Hematopoietic multipotent progenitor cell treated with erythropoietin and hydrocortisone succinate and interleukin-3 and kit ligand, for 4 days (in vitro differentiated cells): ENCODE measurements at places on chromosomes 1 and 21.

DNA sequence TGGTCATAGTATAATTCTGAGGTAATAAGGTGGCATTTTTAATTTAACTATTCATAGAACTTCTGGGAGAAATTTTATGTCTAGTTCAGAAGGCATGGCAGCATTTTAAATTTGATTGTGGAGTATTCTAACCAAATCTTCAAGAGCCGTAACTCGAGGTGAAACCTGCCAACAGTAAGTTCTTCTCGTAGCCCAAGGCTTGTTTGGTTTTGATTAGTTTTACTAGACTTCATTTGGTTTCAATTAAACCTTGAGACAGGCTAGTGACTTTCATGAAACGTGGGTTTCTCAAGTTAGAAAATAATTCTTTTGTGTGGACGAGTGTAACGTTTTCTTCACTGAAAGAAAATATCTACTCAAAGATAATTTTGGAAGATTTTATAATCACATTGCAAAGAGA lies 395.5 kb downstream of the USP25 start:
- DNase-seq = no peak

DNA sequence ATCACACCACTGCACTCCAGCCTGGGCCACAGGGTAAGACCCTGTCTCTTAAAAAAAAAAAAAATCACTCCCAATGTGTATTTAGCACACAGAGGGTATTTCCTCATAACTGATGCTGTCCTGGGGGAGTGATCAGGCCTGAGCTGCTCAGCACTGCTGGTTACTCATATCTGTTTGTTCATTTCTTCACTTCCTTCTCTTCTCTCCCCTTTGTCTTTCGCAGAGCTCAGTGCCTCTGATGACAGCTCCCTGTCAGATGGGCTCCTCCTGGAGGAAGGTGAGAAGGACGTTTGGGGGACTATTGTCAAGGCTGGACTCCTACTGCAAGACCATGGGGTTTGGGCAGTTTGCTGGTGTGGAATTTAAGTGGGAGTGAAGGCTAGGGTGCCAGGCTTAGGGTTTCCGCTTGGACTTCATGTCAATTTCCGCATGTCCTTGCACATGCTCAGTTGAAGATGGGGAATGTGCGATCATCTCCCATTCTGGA lies 13.0 kb downstream of the INAVA start:
- DNase-seq = peak; percentile 65

GRCh38 chr1:61953076-61953789 lies 211.0 kb downstream of the PATJ start:
- DNase-seq = no peak

DNA sequence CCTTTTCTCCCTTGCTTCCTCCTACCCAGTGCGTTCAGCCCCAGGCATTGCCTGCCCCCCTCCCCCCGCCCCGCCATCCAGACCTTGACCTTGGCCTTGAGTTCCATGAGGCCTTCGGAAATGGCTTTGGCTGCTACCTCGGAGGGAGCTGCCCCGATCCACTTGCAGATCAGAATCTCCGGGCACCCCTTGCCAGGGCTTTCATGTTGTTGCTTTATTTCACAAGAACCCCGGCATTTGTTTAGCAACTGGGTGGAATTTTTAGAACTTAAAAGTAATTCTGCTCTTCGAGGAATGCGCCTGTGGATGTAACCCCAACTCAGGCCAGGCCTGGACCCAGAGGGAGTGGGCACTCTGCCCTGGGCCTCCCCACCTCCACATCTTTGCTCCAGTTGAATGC lies 154.1 kb upstream of the TMEM51 start:
- no peak for DNase-seq

- DNase-seq = no peak
Observed at GRCh38 chr21:27570306-27570868, 603.5 kb upstream of the ADAMTS5 start.

- no peak for DNase-seq
Observed at GRCh38 chr1:103516693-103517092, 8.8 kb upstream of the RNPC3 start.

DNA sequence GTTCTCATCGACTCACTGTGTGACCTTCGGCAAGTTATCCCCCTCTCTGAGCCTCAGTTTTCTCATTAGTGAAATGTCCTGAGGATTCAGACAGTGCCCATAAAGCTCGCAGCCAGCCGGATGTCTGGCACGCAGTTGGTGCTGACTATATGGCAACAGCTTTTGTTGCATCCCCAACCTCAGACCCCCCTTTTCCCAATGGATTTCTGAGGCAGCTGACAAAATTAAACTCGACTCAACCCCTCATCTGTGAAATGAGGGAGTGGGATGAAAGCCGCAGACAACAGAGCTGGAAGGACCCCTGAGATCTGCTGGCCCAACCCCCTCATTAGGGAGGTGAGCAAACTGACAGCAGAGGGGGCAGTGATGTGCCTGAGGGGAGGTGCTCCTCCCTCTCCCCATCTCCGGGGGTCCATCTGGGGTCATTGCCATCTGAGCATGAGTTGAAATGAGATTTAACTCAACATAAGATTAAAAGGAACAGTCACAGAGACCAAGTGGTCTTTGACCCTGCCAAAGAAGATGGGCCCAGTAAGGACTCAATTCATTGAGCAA lies 40.4 kb downstream of the NKAIN1 start:
- no peak for DNase-seq

DNA sequence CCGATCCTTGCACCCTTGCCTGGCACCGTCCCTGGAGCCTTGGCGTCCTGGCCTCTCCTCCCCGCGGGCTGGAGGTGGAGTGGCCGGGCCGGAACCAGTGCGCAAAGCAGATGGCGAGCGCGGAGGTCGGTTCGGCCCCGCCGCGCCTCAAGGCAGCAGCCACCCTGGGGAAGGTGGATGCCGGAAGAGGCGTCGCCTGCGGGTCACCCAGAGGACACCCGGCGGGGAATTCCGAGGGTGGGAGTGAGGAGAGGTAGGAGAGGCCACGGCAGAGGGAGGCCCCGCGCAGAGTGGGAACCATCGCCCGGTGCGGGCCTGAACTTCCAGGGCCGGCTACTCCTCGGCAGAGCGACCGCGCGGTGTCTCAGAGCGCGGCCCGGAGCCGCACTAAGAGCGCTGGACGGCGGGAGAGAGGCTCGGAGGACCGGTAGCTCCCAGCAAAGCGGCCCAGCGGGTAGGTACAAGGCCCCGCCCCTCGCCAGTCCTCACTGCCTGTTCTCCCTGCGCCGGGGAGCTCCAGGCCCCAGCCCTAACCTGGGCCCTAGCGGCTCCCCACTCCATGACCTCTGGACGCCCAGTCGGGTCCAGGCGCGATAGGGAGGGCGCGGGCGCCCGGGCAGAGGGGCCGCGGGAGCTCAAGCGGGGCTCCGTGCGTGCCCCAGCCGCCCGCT lies at the start of gene RNF207:
RNF207 (plus strand) TSS at position 271 of the 671 bp plus-strand sequence. CDS start 417 bp downstream, outside the sequence.
- peak; percentile 60 for DNase-seq

DNA sequence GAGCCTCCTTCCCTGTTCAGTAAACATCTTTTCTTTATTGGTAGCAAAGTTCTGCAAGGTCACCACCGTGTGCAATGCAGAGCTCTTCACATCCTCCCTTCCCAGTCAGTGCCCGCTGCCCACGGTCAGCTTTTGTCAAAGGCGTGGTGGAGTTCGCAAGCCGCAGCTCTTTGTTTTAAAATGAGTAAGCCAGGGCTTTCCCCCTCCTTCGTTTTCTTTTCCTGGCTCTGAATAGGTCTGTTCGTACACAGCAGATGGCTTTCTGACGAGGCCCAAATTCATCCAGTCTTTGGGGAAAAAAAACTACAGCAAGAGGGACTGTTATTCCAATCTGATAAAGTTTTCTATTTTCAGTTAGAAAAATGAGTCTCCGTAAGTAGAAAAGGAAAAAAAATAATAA lies 153.2 kb downstream of the LRIG2 start:
- no peak for DNase-seq

DNA sequence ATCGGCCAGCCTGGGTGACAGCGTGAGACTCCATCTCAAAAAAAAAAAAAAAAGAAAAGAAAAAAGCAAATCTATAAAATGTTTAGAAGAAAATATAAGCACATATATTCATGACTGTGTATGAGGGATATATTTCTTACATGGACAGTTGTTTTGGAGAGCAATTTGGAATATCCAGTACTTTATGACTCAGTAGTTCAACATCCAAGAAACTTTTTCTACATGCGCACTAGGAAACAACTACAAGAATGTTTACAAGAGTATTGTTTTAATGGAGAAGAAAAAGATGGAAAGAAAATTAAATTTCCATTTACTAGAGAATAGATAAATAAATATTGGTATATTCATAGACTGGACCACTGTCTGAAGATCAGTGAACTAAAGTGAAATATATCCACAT lies 77.5 kb downstream of the MAST2 start:
- DNase-seq = no peak

- DNase-seq = no peak
Observed at GRCh38 chr1:224799083-224799482, 130.4 kb upstream of the DNAH14 start.

DNA sequence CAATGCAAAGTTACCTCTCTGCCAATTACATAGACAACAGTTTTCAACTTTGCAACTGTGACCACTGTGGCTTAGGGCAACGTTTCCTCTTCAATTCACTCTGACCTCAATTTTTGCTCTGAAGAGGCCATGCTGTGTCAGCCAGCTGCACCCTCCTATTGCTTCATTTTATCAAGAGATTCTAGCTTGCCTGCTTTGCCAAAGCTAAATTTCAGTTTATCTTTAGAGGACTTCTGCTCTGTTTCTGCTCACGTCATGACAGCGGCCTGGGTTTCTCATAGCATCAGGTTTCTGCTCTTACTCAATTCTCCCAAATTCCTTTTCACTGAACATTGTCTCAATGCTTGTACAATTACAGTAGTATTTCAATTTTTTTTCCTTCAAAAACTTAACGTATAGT lies 154.6 kb downstream of the PLA2G4A start:
- peak; percentile 78 for DNase-seq

GRCh38 chr1:87683196-87683956 lies 354.7 kb downstream of the LMO4 start:
- peak; percentile 74 for DNase-seq

DNA sequence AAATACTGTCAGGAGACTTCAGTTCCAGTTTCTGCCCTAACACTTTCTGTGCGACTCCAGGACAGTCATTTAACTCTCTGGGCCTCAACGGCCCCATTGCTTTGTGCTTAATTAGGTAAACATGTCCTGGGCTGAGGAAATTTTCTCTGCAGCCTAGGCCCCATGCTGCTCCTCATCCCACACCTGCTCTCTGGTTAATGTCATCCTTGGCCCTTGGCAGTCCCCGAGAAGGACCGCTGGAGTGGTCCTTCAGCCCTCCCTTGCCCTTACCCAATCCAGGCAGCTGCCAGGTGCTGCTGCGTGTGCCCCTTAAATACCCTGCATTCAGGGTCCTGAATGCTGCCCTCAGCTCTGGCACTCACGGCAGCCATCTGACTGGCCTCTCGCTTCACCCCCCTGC lies 18.7 kb downstream of the UBL4B start:
- DNase-seq = no peak

GRCh38 chr1:29682171-29682918 lies 446.0 kb downstream of the PTPRU start:
- no peak for DNase-seq

DNA sequence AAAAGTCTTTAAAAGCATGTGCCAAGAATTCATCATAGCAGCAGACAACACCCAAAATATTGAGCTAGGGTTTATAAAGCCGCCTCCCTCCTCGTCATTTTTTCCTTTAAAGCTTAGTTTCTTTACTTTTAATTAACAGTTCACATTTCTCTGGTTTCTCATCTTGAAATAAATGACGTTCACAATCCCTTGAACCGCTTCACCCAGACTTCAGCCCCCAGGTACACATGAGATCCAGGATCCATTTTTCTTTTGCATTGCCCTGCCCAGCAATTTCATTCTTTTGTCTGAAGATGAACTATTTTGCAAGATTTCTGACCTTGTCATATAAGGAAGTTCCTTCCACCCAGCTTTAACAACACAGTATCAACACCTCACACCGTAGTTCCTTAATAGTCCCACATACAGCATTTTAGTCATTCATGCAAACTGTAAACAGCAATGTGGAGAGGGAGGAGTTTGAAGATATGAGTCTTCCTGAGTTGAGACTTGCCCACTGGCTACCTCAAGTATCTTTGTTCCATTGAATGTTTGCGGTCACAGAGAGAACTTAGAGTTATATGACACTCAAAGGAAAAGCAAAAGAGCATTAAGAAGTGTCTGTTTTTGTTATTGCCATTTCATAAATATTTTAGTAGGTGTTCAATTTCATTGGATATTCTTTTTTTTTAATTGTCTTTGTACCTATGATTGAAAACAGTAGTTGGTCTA lies 35.3 kb upstream of the CACYBP start:
- peak; percentile 89 for DNase-seq

DNA sequence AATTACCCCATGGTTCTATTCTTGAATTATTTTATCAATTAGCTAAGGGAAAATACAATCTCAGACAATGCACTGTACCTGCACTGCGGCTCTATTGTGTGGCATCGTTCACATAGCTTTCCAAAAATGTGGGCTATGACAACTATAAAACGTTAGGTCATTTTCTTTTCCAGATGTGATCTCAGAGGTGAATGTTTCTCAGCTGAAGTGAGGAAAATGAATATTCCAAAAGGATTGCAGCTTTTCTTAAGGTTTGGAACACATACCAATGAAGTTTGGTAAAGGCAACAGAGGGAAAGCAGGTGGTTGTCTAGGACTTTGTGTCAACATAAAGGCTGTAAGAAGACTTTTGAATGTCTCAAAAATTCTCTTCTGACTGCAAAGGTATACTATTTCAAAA lies 105.5 kb downstream of the NRIP1 start:
- DNase-seq = no peak

DNA sequence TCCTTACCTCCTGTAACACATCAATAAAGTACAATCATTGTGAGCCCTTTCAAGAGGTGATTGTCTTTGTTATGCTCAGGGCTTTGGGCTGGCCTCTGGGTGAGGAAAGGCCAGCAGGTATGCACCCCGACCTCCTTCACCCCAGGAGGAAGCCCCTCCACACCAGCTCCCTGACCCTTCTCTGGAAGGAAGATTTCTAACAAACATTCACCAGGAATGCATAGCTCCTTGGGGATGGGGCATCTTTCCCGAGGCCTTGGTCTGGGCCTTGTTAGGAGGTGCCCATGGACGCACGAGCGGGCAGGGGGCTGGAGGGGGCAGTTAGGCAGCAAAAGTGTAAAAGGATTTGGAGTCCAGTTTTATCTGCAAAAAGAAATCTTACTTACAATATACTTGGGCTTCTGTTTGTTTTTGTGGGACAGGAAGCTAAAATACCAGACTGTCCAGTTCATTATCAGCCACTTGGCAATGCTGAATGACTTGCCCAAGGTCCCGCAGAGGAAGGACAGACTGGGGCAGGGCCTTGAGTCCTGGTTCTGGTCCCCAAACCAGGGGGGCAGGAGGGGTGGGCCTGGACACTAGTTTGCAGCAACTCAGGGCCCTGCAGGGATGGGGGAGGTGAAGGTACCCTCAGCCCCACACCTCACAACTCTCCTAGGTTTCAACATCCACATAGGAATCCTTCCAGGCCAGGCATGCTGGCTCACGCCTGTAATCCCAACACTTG lies 10.1 kb downstream of the ZC3H12A start:
- no peak for DNase-seq

DNA sequence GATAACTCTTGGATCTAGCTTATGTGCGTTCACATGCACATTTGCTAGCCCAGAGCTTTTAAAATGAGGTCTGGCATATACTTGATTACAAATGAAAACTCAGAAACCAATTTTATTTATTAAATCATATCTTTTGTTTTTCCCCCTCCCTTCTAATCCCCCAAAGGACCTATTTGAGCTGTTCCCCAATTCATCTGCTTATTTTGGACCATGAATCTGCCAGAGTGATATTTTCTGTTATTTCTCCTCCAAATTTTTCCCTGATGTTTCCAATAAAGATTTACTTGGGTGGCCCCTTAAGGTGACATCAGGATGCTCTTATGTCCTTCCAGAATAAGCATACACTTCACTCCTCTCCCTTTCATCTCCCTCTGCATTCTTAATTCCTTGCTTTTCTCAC lies 123.4 kb downstream of the SYT2 start:
- no peak for DNase-seq
